ENCODE measurements at places on chromosomes 6 and 20. TPM values are rescaled to one million over a fixed set of nuclear protein-coding genes. Genes with fewer than 3 reads are reported as not detected.
A peak's percentile ranks its signal among the peaks of the same experiment; 100 is the strongest.

CLPSL2 gene
- total RNA-seq = not detected

SIRT5 gene
- total RNA-seq = 14.3 TPM

GRCh38 chr6:129894921-129895320, 33.8 kb upstream of the TMEM244 start:
- no peak overlapping the region for H3K4me3 ChIP-seq
- H3K27ac ChIP-seq = no peak overlapping the region
- H3K36me3 ChIP-seq = no peaks in the 10 kb centered on the region
- H3K27me3 ChIP-seq = no peaks in the 10 kb centered on the region
- no peaks in the 10 kb centered on the region for H3K4me1 ChIP-seq

DNA sequence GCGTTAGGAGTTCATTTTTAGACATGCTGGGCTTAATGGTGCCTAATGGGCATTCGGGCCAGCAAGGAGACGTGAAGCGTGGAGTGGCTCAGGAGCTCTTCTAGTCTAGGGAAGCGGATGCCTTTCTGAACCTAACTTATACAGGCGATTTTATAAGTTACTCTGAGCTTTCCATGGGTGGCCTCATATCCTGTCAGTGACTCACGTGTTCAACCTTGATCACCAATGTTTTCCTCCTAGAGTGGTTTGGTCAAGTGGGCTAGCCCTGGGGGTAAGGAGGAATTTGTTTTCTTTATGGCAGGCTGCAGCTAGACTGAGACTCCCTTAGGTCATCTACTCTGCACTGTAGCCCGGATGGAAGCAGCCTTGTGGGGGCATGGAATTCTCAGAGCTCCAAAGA, 52.1 kb downstream of the PLAGL1 start:
- no peak overlapping the region for H3K27ac ChIP-seq
- H3K36me3 ChIP-seq = no peaks in the 10 kb centered on the region
- H3K4me3 ChIP-seq = no peak overlapping the region
- no peak for DNase-seq
- H3K27me3 ChIP-seq = peaks cover 26% of the 10 kb centered on the region

DNA sequence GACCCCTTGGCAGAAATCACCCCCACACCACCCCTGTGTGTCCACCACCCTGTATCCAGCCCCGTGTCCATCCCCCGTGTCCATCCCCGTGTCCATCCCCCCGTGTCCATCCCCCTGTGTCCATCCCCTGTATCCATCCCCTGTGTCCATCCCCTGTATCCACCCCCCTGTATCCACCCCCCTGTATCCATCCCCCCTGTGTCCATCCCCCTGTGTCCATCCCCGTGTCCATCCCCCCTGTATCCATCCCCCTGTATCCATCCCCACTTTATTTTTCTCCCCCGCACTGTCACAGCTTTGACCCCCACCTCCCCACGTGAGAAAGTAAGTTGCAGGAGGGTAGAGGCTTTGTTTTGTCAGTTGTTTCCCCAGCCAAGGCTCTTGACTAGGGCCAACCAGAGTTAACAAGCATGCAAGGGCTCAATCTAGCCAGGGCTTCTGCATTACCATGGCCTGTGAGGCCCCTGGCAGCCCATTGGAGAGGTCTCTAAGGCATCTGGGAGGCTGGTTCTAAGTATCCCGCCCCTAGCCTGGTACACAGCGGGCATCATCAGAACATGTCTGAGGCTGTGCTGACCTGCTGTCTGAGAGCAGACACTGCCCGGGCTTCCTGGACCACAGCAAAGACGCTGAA, 18.1 kb upstream of the SIRPA start:
- H3K27me3 ChIP-seq = no peaks in the 10 kb centered on the region
- no peak overlapping the region for H3K27ac ChIP-seq
- H3K4me1 ChIP-seq = no peaks in the 10 kb centered on the region
- DNase-seq = peak; percentile 43

Measured in neural progenitor cell (in vitro differentiated cells).